ENCODE measurements at places on chromosomes 12 and 14.

- no peak for DNase-seq
These were observed 117.5 kb downstream of the UNC79 start for GRCh38 chr14:93548102-93548843.

GRCh38 chr12:43235721-43236120 is 316.3 kb downstream of the ADAMTS20 start:
- DNase-seq: no peak

GRCh38 chr14:69688299-69688649 is 76.9 kb downstream of the SUSD6 start:
- DNase-seq: no peak

GRCh38 chr14:59538936-59539335 is 37.7 kb downstream of the CCDC175 start:
- no peak for DNase-seq

DNA sequence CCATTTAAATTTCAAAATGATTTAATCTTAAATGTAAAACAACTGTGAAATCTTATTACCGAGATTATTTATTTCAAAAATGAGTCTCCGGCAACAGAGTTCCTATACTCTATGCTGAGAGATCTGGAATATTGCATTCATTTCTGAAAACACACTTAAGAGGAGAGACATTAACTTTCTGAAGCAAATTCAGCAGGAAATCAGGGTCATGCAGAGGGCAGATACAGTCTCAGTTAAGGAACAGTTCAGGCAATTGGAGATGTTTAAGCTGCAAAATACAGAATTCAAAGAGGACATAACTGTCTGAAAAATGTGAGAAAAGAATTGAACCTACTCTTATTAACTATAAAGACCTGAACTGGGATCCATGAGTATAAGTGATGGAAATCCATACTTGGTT is 320.7 kb downstream of the PAWR start:
- no peak for DNase-seq

- no peak for DNase-seq
These were observed 2.1 kb downstream of the KRT7 start for GRCh38 chr12:52235001-52235764.

- DNase-seq: no peak
These were observed 86.0 kb upstream of the OTX2 start for GRCh38 chr14:56896231-56896630.

GRCh38 chr14:52776816-52777215 is 14.6 kb downstream of the GNPNAT1 start:
- DNase-seq: no peak

DNA sequence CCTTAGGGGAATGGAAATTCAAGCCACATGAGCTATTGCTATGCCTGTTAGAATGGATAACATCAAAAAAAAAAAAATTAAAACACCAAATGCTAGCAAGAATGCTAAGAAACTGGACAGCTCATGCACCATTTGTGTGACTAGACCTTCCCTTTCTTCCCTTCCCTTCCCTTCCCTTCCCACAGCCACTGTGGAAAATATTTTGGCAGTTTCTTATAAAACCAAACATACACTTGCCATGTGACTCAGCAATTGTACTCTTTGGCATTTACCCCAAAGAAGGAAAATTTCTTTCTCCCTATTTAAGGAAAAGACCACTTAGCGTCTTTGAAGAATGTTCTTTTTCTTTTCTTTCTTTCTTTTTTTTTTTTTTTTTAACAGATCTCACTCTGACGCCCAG is 49.1 kb upstream of the FKBP4 start:
- no peak for DNase-seq

DNA sequence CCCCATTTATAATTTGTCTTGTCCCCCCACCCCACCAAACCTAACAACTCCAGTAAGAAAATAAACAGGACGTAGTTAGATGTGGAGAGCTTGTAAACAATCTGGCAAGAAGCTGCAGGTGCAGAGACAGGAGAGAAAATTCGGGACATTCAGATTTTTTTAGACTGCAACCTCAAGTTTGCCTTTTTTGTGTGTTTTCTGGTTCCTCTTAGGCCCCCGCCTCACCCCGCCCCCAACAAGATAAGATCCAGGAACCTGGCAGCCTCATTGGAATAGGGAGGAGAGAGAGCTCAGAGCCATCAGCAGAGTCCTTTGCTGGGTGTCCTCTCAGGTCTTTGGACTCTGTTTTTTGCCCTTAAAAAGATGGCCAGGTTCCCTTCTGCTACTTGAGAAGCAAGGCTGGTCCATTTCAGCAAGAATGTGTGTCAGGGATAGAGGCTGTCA is 2.9 kb downstream of the HOXC10 start:
- DNase-seq: no peak

DNA sequence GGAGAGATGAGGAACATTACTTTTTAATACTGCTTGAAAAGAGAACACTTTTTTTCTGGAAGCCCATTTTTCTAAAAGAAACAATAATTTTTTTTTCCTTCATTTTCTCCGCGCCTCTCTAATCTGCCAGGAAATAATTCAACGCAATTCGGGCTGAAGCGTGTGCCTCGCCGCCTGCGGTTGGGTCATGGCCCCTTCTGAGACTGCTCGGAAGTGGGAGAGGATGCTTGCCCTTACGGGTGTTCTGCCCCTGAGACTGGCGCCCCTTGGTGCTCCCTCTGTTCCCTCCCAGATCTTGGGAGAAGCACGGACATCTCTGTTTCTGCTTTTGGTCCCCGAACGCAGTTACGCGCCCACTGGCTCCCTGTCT is 332 bp upstream of the TBC1D30 start:
- no peak for DNase-seq

DNA sequence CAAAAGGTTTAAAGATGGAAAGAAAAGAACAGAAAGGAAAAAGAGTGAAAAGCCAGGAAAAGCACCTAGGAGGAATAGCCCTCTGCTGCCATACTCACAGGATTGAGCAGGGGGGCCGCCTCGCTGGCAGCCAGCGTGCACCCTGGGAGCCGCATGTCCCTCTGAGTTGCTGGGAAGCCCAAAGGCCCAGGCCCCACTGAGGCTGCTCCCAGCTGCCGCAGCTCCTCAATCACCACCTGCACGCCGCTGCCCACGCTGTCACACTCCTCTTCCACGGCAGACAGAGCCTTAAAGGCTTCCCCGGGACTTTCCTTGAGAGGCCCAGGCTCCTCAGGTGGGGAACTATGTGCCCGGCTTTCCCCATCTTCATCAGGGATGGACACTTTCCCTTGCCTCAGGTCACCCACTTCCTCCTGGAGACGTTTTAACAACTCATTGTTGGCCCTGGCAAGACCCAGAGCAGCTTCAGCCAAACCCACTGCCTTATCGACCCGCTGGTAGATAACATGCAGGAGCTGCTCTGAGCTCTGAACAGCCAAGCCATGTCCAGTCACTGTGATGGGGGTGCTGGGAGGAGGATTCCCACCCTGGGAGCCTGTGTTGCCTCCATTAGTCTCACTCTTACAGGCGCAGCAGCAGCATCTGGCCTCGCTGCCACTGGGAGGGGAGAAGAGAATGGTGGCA is 11.5 kb downstream of the C14orf93 start:
- DNase-seq: no peak

- no peak for DNase-seq
These were observed 184.2 kb downstream of the CHST11 start for GRCh38 chr12:104640956-104641355.

DNA sequence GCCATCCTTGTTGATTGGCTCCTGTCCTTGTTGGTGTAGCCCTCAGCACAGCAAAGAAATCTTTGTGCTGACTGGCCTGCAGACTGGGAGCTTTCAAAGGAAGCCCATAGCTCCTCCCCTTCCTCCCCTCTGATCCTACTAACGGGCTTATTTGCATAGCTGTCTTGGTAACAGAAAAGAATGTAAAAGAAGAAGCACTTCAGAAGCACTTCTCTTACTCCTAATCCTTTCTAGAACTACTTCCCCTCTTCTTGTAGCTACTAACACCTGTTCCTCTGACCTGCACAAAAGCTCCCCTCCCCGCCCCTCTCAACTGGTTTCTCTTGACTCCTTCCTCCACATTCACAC is 14.3 kb upstream of the RIC8B start:
- no peak for DNase-seq

- DNase-seq: peak; percentile 89
These were observed 588 bp upstream of the GRIN2B start for GRCh38 chr12:13981990-13982389.

GRCh38 chr12:92516277-92516600 is 186.6 kb upstream of the PLEKHG7 start:
- DNase-seq: no peak

- no peak for DNase-seq
These were observed 15.1 kb upstream of the DUSP16 start for GRCh38 chr12:12577786-12578185.

DNA sequence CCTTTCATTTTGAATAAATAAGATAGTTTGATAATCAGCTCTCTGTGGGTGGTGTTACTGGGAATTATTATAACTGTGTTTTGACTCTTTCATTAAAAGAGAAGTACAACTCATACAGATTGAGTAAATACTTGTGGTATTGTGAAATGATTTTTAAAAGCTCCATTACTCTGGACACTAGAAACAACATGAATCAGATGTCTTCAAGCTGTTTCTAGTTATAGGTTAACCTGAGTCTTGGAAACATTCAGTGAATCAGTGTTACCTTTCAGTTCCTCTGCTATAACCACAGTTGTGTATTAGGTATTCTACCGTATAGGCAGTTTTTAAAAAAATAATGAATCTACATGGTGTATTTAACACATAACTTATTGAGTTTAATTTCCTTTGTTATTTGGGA is 128.4 kb upstream of the SSTR1 start:
- peak; percentile 84 for DNase-seq

GRCh38 chr12:24230061-24230701 is 280.7 kb upstream of the SOX5 start:
- no peak for DNase-seq

All from ACHN (cell line).